ENCODE measurements at places on chromosomes 16 and 17.
A peak's percentile ranks its signal among the peaks of the same experiment; 100 is the strongest.

GRCh38 chr16:74738816-74739215 is 35.8 kb downstream of the FA2H start:
- no peak for DNase-seq

GRCh38 chr17:38745545-38745944 is 2.6 kb downstream of the PCGF2 start:
- DNase-seq: no peak

- no peak for DNase-seq
These were observed 3.4 kb upstream of the SRL start for GRCh38 chr16:4245077-4245791.

DNA sequence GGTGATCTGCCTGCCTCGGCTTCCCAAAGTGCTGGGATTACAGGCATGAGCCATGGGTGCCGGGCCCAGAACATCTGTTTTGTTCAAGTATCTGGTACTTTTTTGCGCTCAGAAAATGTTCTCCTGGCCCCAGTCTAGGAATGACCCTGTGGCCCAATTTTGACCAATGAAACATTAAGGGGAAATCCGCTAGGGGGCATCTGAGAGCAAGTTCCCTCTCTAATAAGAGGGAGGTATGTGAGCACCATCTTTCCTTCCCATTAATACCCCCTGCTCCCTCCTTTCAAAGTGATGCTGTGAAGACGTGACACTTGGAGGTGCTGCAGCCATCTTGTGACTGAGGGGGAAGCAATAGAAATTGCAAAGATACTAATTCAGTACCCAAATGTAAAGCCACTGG is 16.5 kb upstream of the CLEC3A start:
- no peak for DNase-seq

- DNase-seq: no peak
These were observed 105.0 kb downstream of the ABCC6 start for GRCh38 chr16:16118337-16118736.

GRCh38 chr16:87571868-87572244 is 30.5 kb upstream of the JPH3 start:
- DNase-seq: no peak

GRCh38 chr16:24853169-24853824 is 7.5 kb downstream of the SLC5A11 start:
- DNase-seq: no peak

GRCh38 chr16:59238246-59238645 is 504.1 kb upstream of the GOT2 start:
- no peak for DNase-seq

DNA sequence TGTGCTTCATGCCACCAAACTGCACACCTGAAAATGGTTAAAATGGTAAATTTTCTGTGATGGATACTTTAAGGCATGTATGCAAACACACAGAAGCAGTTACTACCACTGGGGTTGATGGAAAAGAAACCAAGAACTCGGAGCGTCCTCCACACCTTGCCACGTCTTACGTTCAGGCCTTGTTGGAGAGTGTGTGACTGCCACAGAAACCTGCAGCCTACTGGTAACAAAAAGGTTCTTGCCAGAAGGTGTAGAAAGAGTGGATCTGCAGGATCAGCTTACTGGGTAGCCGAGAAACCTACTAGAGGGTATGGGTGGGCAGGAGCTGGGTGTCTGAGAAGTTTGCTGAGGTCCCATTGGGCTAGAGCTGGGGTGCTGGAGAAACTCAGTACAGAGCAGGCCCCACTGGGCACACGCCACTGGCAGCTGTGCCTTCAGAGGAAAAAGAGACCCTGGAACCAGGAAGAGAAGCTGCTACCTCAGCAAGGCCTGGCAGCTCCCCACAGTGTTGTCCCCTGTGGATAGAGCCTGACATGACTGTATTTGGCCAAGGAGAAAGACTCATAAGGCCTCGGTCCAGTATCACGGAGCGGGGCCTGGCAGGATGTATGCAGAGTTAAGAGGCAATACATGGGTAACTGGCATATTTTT is 204.6 kb downstream of the SEC14L1 start:
- no peak for DNase-seq

GRCh38 chr16:6642271-6642670 is 690.4 kb upstream of the RBFOX1 start:
- no peak for DNase-seq

GRCh38 chr17:4636474-4637100 is 4.9 kb downstream of the ALOX15 start:
- DNase-seq: no peak

DNA sequence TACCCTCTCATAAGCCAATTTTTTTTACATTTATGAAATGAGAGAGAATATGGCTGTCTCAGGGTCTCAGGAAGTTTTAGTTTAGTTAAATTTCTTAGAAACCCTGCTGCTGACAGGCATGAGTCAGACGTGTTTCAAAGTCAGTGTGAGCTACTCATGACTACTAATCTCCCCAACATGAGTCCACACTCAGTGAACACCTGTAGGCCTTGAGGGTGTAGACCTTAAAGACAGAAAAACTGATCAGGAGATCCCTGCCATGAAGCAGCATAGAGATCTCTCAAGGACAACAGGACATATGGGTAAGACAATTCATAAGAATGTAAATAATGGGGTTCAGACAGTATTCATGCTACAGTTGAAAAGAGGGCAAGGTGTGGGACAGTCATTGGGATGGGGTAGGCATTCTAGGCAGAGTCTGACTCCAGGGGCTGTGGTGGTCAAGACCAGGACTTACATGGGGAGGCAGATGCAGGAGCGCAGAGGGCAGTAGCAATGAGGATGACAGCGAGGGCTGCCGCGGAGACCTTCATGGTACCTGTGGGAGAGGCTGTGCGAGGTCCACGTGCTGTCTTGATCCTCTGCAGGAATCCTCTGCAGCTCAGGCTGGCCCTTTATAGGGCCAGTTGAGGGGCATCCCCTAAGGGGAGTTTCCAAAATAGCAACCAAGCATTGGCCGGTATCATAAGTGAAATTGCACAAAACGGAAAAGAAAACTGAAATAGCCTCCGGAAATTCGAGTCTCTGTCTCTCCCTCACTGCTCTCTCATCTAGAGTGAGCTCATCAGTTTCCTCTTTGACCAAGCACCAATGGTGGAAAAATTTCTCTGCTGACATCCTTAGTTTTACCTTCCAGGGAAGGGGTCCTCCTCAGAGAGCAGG is at the start of gene CCL5:
Gene CCL5 (minus strand): TSS at position 588 of the 882 bp plus-strand sequence.
- DNase-seq: no peak

DNA sequence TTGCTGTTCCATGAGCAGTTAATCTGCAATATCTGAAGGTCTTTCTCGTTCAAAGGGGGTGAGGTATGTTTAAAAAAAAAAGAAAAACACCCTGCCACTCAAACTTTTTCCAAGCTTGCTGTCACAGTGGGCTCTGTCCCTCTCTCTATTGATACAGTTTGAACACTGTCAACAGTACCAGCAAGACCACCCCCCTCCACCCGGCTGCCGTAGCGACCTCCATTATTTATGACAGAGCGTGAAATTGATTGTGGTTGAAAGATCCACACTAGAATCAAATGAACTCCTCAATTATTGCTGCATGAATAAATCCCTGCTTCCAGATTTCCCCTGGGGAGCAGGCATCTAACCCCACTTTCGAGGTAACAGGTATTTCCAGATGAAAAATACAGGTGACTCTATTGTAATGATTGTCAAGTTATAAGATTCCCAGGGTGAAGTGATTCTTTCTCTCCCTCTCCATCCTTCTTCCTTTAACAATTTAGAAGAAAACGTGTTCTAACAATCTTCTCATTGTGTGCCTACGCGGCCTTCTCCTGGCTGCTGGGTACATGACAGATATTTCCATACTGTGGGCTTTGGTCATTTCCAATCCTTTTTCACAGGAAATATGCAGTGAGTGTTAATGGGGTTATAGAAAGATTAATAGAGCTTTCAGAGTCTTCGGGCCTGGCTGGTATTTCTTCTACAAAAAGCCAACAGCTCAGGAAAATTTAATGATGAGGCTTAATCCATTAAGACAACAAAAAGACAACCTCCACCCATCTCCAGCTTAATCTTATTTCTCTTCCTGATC is 135.7 kb upstream of the C16orf82 start:
- DNase-seq: no peak

GRCh38 chr17:62658136-62658920 is 30.9 kb downstream of the MRC2 start:
- DNase-seq: no peak

DNA sequence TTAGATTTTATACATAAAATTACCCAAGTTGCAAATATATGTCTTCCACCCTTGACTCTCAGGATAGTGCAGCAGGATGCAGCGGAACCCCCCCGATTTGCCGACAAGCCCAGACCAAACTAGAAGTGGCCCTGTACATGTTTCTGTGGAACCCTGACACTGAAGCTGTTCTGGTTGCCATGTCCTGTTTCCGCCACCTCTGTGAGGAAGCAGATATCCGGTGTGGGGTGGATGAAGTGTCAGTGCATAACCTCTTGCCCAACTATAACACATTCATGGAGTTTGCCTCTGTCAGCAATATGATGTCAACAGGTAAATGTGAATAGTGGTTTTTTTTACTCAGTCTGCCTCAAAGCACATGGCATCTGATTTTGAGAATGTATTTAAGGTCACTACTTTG is 70.7 kb downstream of the OMG start:
- DNase-seq: no peak

- DNase-seq: no peak
These were observed 29.2 kb downstream of the TBX4 start for GRCh38 chr17:61481421-61481820.

GRCh38 chr17:28967221-28968135 is 16.2 kb upstream of the PHF12 start:
- no peak for DNase-seq

- no peak for DNase-seq
These were observed 10.5 kb upstream of the ANKFN1 start for GRCh38 chr17:56142781-56143180.

DNA sequence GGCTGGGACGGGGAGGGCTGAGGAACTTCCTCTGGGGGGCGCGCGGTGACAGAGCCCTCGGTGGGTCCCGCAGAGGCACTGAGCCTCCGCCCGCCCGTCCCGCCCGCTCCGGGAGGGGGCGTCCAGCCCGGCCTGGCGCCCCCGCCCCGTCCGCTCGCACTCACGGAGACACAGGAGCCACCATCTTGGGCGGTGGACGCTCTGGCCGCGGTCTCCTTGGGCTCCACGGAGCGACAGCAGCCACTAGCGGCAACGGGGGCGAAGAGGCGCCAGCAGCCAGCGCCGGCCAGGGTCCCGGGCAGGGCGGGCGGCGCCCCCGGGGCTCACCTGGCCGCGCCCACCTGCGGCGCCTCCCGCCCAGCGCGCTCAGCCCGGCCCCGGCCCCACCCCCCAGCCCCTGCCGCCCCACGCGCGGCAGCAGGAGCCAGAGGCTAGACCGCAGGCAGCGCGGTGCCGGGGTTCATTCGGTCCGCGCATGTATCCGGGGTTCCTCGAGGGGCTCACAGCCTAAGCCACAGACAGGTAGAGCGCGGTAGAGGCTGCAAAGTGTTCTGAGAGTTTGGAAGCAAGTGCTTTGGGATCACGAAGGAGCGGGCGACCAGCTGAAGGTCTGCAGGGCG is at the start of gene C17orf113:
Gene C17orf113 (minus strand): TSS at position 209 of the 620 bp plus-strand sequence. CDS start 7,225 bp downstream, outside the sequence.
- DNase-seq: peak; percentile 41

- no peak for DNase-seq
These were observed 104.0 kb downstream of the TANC2 start for GRCh38 chr17:63070031-63070430.

GRCh38 chr16:4850211-4850610 is 2.9 kb downstream of the UBN1 start:
- DNase-seq: no peak

- no peak for DNase-seq
These were observed 126.3 kb upstream of the HSBP1 start for GRCh38 chr16:83681381-83681956.

- DNase-seq: peak; percentile 52
These were observed 3.3 kb downstream of the PMP22 start for GRCh38 chr17:15261802-15262290.

DNA sequence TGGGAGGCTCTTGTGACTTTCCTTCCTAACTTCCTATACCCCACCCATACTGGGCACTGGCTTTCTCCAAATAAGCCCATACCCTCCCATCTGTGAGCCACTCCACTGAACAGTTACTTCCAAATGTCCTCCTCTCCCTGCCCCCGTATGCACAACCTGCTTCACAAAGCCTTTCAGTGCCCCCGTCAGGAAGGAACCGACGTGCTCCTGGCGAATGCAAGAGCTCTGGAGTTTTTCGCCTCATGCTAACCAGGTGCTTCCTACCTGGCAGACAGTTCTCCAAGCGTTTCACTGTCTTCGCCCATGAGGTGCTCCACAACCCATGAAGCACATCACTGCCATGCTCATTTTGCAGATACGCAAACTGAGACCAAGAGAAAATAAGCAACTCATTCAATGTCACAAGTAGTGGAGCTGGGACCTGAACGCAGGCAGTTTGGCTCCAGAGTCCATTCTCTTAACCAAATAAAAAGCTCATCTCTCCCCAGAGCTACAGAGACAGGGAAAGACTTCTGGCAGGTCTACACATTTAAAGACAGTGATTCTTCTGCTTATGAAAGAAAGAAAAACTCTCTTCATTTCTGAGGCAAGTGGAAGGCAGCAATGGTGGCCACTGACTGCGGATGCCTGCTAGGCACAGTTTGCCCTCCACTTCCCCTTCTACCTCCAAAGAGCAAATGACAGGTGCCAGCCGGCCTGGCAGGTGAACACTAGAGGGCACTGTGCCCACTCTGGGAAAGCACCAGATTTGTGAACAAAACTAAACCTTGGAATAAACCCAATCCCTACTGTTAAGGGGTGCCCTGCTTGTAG is 23.8 kb downstream of the SPHK1 start:
- no peak for DNase-seq

- DNase-seq: no peak
These were observed 11.4 kb downstream of the USP31 start for GRCh38 chr16:23137818-23138217.

DNA sequence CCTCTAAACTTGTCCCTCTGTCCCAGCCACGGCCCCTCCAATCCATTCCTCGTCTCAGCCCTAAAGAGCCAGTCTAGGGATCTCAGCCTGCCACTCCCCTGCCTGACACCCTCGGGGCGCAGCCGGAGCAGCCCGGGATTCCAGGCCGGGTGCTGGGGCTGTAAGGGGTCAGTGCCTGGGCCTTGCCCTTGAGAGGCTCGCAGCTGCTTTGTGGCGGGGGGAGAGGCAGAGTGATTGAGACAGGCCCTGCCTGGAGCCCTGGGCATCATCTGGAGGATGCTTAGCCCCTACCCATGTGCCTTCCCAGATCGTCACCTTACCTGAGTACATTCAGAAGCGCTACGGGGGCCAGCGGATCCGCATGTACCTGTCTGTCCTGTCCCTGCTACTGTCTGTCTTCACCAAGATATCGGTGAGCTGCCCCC is 8.3 kb downstream of the SLC5A10 start:
- no peak for DNase-seq

DNA sequence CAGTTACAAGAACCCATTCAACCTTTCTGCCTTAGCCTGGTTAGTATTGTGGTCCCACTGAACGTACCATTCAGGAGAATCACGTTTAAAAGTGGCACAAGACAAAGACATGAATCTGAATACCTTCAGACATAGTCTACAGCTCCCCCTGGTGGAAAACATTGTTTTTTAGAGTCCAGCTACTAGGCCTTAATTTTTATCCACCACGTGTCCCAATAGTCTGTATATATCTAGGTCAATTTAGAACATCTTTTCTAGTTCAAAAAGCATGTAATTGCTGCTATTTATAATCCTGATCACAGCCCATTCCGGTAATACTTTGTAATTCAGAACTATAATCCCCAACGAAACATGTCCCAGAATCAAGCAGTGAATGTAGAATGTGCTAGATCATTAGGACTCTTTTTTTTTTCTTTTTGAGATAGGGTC is 13.7 kb upstream of the GUCY2D start:
- no peak for DNase-seq

- no peak for DNase-seq
These were observed 1.3 kb downstream of the SAT2 start for GRCh38 chr17:7626307-7626706.

GRCh38 chr17:5405400-5405799 is 14.1 kb downstream of the NUP88 start:
- no peak for DNase-seq

Measured in hippocampal formation (tissue), 2 donors.